ENCODE measurements at places on chromosomes 16 and 17.

DNA sequence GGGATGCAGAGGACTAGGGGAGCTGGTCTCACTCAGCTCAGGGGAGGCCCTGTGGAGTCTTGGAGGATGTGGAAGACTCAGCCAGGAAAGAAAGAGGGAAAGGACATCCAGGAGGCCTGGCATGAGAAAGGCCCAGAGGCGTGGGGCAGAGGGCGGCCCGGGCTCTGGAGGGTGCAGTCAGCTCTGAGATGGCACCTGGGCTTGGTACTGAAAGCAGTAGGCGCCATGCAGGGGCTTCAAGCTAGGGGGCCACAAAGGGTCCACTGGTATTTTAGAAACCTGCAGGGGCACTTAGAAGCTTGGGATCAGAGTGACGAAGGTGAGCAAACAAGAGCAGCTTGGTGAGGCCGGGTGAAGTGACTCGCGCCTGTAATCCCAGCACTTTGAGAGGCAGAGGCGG is 5.6 kb downstream of the FAM171A2 start:
- no peak for DNase-seq

GRCh38 chr17:69575346-69575761 is 160.9 kb downstream of the MAP2K6 start:
- no peak for DNase-seq

- no peak for DNase-seq
Measured at GRCh38 chr17:79438546-79439334, 172.1 kb downstream of the RBFOX3 start.

GRCh38 chr17:51461578-51462004 is 201.2 kb downstream of the UTP18 start:
- peak; percentile 28 for DNase-seq

DNA sequence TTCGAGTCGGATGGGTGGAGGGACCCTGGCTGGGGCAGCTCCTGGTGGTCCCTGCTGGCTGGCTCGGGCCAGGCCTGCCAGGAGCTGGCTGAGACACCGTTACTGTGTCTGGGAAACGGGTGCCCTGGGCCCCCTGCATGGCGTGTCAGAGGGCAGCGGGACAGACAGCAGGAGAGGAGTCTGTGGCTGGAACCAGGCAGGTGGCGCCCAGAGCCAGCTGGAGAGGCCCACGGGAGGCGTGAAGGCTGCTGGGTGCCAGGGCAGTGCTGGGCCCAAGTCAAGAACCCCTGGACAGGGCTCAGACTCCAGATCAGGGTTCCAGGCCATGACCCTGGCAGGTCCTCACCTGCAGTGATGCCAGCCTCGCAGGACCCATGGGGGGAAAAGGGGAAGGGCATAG is 16.6 kb downstream of the SOX8 start:
- DNase-seq, result no peak

- DNase-seq, result no peak
Measured at GRCh38 chr17:68513932-68514331, 1.7 kb downstream of the PRKAR1A start.

GRCh38 chr17:63476854-63477479 is at the start of gene ACE:
ACE (plus strand) TSS chr17:63477061; CDS start chr17:63477095, 34 bp downstream.
- peak; percentile 68 for DNase-seq

DNA sequence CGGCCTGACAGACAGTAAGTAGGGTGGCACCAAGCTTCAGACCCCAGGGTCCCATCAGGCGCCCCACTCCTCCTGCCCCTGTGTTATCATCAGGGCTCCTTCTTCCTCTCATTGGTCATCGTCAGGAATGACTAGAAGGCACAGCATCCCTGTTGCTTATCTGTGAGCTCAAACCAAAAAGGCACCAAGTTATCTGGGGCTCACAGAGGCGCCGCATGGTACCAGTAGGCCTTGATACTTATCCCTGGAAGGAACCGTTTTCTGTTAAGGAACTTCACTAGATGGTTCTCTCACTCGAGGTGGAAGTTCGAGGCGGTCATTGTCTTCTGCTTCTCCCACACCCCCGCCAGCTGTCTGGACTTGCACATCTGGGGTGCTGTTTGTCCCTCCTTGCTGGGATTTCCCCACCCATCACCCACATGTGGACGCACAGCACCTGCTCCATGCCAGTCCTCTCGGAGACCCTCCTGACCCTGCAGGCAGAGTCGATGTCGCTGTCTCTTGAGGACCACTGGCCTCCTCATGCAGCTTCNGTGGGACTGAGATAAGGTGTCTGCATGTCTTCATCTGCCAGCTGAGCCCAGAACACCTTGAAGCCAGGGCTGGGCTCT is 52.1 kb downstream of the METRNL start:
- no peak for DNase-seq

GRCh38 chr16:89272631-89273030 is 55.1 kb downstream of the ZNF778 start:
- no peak for DNase-seq

DNA sequence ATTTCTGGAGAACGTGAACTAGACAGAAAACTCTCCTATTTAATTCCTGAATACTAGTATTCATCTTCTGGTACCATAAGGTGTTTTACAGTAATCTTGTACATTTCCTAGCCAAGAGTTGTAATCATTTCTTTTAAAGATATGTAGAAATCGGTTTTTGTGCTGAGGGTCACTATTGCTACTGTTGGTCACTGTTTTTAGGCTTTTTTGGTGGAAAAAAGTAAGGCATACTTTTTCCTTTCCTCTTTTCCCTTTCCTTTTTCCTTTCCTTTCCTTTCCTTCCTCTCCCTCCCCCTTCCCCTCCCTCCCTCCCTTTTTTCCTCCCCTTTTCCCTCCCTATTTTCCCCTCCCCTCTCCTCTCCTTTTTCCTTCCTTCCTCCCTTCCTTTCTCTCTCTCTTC is 706.4 kb upstream of the GOT2 start:
- DNase-seq, result no peak

DNA sequence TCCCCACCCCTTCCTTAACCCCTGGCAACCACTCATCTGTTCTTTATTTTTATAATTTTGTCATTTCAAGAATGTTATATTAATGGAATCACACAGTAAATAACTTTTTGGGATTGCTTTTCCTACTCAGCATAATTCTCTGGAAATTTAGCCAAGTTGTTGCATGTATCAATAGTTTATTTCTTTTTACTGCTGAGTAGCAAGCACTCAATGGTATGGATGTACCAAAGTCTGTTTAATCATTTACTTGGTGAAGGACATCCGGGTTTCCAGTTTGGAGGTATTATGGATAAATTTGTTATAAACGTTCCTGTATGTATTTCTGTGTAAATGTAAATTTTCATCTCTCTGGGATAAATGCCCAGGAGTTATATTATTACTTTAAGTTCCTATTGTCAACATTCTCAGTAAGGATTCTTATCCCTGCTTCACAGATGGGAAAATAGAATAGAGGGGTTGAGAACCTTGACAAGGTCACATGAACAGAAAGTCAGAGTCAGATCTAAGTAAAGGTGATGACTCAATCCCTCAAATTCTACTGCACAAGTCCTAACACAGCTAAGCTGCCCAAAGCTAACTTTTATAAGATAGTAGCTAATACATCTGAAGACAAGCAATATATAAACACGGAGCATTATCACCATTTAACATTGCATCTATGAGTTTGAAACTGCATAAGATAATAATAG is 62.4 kb upstream of the MTMR4 start:
- no peak for DNase-seq

DNA sequence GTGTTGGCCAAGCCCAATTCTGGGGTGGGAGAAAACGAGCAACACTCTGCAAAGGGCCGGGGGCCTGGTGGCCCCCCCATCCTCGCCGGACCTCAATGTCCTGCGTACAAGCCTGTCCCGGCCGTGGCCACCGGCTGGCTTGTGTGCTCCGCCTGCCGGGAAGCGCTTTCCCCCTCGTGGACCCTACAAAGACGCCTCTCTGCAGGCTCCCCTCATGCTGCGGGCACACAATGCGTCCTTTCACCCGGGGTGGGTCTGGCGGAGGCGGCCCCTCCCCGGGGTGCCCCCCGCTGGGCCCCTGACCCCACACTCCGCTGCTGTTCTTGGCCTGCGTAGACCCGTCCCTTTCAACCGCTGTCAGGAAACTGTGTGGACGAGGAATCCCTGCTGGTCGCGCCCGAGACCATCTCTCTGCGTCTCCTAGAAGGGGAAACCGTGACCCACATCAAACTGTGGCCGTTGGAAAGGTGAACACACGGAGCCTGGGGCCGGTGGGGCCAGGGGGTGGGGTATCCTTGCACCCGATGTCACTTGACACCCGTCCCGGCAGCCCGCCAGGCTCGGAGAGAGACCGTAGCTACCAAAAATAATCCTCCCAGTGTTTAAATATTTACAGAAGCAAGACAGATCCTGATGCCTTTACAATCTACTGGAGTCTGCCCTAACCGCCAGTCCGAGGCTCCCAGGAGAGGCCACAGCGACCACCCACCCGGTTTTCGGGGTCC is 43.6 kb downstream of the TBC1D16 start:
- no peak for DNase-seq

GRCh38 chr17:45905814-45906213 is 11.5 kb downstream of the MAPT start:
- no peak for DNase-seq

- DNase-seq, result no peak
Measured at GRCh38 chr17:11285946-11286345, 44.9 kb downstream of the SHISA6 start.

DNA sequence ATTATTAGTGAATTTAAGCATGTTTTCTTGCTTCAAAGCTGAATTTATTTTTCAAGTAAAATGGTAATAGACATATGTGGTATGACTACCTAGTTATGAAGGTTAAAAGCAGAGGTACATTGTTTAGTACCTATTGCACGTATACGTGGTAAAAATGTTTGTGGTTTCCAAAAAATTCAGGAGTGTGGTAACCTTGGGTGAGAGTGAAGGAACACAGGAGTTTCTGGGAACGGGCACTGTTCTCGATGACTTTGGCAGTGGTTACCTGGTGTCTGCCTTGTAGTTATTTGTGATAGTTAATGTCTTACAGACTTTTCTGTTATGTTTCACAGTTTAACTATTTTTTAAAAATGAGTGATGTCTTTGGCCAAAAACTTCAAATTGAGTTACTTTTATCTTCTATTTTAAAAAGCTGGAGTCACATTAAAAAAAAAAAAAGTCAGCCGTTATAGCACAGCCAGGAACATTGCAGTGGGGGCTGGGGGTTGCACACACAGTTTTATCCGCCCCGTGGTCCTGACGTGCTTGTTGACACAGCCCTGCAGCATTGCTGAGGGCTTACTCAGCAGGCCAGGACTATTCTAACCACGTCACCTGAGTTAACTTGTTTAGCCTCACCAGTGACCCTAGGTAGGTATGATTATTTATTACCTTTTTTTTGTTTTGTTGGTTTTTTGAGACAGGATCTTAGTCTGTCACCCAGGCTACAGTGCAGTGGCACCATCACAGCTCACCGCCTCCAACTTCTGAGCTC is 10.9 kb downstream of the JPT2 start:
- no peak for DNase-seq

DNA sequence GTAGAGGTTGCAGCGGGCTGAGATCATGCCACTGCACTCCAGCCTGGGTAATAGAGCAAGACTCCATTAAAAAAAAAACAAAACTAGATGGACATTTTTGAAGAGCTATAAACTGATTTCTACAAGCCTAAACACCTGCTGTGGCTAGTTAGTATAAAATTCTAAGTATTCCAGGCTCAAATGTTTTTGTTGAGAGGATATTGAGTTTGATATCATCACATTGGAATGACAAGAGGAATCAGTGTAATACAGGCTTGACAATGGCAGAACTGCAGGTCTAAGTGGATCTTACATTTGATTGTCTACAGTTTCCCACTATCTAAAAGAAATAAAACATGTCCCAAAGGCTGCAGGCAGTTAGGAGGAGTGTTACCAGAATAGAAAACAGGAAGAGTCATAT is 23.9 kb upstream of the DLX3 start:
- no peak for DNase-seq

DNA sequence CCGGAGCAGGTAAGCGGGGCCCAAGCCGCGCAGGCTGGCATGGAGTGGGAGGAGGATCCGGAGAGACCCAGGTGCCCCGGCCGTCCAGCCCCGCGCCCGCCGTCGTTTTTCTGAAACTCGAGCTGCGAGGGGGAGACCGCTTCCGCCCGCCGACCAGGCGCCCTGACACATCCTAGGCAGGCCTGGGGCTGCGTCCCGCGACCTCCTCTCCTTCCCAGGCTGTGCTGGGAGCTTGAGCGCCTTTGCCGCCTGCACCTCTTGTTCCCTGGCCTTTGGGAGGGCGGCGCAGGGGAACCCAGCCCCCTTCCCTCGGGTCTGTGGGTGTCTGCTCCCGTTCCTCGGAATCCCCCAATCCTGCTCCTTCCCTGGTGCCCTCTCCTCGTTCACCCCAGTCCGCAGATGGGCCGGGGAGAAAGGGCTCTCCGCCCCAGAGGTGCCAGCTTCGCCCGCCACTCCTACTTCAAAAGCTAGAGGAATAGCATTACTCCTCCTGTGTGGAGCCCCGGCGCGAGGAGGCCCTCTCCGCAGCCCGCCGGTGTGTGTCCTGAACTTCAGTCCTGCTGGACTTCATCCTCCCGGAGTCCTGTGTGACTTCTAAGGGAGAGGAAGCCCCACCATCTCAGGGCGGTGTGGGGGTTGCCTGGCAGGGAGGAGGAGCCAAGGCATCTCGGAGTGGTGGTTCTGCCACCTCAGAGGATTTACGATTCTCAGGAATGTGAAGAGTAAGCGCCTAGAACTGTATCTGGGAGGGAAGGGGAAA is 1.0 kb downstream of the NHERF1 start:
- DNase-seq, result no peak

DNA sequence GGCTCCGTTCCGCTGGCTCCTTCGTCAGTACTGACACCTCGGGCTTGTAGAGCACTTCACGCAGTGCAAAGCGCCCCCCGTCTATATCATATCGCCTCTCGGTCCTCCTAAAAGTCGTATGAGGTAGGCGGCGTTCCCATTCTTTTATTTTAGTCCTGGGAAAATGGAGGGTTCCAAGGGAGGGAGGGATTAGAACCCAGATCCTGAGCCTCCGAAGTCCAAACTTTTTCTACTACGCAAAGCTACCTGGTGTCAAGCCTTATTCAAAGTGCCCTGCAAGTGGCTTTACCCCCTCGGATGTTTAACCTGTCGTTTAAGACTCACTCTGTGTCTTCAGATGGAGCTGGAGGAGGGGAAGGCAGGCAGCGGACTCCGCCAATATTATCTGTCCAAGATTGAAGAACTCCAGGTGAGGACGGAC is 348 bp upstream of the FTSJ3 start:
- DNase-seq, result no peak

DNA sequence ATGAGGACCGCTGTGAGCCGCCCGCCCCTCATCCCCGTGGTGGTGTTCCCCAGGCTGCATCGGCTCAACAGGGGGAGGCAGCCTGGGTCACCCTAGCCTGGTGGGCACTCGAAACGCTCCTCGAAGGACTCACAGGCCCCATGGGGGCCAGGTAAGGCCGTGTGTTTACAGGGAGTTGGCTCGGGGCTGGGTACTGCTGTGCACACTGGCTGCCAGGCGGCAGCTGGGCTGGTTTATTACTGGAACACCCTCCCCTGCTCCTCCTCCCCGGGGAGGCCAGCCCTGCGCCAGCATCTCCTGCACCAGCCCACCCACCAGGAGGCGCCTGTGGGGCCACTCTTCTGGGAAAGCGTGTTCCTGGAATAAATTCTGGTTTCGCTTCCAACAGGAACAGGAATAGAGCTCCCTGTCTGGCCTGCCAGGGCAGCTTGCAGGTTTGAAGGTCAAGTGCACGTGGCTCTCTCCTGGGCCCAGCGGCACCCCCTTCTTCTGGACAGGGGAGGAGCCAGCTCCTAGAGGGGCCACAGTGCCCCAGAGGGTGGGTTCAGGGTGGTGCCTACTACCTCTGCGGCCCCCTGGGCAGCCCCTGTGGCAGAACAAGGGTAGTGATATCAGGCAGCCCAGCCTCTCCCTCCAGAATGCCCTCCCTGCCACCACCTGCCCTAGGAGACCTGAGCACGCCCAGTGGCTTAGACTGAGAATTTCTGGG is 11.3 kb downstream of the MCRIP1 start:
- no peak for DNase-seq

- no peak for DNase-seq
Measured at GRCh38 chr17:10119203-10120108, 79.0 kb downstream of the GAS7 start.
